ENCODE measurements at places on chromosomes 7 and 10. TPM values are rescaled to one million over a fixed set of nuclear protein-coding genes. Genes with fewer than 3 reads are reported as not detected.

Gene VSIR
- total RNA-seq: 115 TPM

Gene GRM8
- 0.11 TPM for total RNA-seq

Gene AMZ1
- total RNA-seq: 0.39 TPM

Gene CARD11
- 0.99 TPM for total RNA-seq

Gene ZCCHC24
- total RNA-seq: 156 TPM

- no peaks in the 10 kb centered on the region for H3K36me3 ChIP-seq
- DNase-seq: no peak
- peaks cover 3% of the 10 kb centered on the region for H3K4me1 ChIP-seq
- no peaks in the 10 kb centered on the region for H3K27me3 ChIP-seq
- no peak overlapping the region for H3K27ac ChIP-seq
- H3K4me3 ChIP-seq: no peak overlapping the region
Observed at GRCh38 chr7:73909051-73909941, 48.3 kb downstream of the TMEM270 start.

DNA sequence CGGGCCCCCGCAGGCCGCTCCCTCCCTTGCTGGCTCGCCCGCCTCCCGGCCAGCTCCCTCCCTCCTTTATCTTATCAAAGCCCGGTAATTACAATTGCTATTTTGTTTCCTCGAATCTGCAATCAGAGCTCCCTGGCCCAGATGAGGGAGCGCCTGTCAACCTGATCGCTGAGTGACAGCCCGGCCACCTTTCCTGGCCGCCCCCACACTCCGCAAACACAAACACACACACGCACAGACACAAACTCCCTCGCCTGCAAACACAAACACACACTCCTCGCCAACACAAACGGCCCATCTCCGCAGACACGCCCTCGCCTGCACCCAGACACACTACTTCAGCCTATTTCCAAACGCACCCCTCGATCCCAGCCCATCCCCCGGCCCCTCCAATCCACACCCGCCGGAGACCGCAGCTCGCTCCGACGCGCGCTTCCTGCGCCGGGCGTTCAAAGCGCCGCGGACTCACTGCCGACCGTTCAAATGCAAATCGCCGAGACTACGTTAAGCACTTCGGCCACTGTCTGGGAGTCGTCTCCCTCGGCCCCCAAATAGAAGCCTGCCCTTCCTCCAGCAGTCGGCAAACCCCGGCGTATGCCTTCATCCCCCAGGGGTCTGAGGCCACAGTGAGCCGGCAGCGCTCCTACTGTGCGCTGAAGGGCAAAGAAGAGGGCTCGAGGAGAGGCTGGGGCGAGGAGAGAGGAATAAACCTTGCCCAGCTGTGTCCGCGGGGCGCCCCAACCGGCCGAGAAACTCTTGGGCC is 3.0 kb upstream of the FGF8 start:
- peaks cover 81% of the 10 kb centered on the region for H3K4me1 ChIP-seq
- H3K27ac ChIP-seq: no peak overlapping the region
- no peak for DNase-seq
- no peaks in the 10 kb centered on the region for H3K36me3 ChIP-seq
- H3K27me3 ChIP-seq: peaks cover 41% of the 10 kb centered on the region
- peak overlapping the region; percentile 59 for H3K4me3 ChIP-seq

DNA sequence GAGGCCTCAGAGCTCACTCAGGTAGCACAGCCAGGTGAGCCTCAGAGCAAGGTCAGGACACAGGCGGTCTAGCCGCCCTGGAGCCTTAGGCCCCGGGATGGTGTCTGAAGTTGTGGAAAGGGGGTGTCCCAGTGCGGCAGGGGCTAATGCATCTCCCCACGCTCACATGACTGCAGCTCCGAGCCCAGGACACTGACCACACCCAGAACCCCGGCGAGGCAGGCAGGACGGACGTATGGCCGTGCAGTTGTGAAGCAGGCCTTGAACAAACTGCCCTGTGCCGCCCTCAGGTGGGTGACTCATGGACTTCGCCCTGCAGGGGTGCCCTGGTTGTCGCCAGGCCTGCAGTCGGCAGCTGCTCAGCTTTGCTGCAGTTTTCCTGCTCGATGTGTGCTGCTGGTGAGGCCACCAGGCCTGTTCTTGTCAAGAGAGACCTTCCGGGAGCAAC is 5.0 kb upstream of the PRKAR1B start:
- no peak for DNase-seq
- peaks cover 37% of the 10 kb centered on the region for H3K36me3 ChIP-seq
- peak overlapping the region; percentile 23 for H3K27ac ChIP-seq
- peaks cover 36% of the 10 kb centered on the region for H3K4me1 ChIP-seq
- H3K4me3 ChIP-seq: no peak overlapping the region

GRCh38 chr7:24341691-24342413 is 57.9 kb downstream of the NPY start:
- H3K36me3 ChIP-seq: no peaks in the 10 kb centered on the region
- H3K4me1 ChIP-seq: no peaks in the 10 kb centered on the region
- no peaks in the 10 kb centered on the region for H3K27me3 ChIP-seq

DNA sequence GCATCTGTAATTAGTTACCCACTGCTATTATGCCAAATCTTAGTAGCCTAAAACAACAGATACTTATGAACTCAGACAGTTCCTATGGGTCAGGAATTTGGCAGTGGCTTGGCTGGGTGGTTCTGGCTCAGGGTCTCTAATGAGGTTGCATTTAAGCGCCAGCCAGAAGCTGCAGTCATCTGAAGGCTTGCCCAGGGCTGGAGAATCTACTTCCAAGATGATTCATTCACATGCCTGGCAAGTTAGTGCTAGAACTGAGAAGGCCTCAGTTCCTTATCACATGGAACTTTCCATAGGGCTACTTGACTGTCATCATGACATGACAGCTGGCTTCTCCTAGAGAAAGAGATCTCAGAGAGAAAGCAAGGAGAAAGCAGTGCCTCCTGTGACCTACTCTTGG is 121.3 kb downstream of the AVL9 start:
- no peak overlapping the region for H3K27ac ChIP-seq
- H3K4me1 ChIP-seq: no peaks in the 10 kb centered on the region
- H3K27me3 ChIP-seq: no peaks in the 10 kb centered on the region

GRCh38 chr10:20117471-20117870 is 301.2 kb downstream of the PLXDC2 start:
- no peaks in the 10 kb centered on the region for H3K36me3 ChIP-seq
- no peak for DNase-seq
- no peak overlapping the region for H3K27ac ChIP-seq
- H3K27me3 ChIP-seq: no peaks in the 10 kb centered on the region
- H3K4me3 ChIP-seq: no peak overlapping the region
- H3K4me1 ChIP-seq: no peaks in the 10 kb centered on the region

GRCh38 chr7:422886-423225 is 96.8 kb downstream of the PDGFA start:
- peaks cover 15% of the 10 kb centered on the region for H3K4me1 ChIP-seq
- no peak for DNase-seq
- H3K27me3 ChIP-seq: peaks cover 32% of the 10 kb centered on the region
- H3K27ac ChIP-seq: no peak overlapping the region
- no peaks in the 10 kb centered on the region for H3K36me3 ChIP-seq
- no peak overlapping the region for H3K4me3 ChIP-seq

GRCh38 chr10:55509168-55509567 is 708.1 kb upstream of the PCDH15 start:
- H3K36me3 ChIP-seq: no peaks in the 10 kb centered on the region
- no peak overlapping the region for H3K4me3 ChIP-seq
- H3K27me3 ChIP-seq: no peaks in the 10 kb centered on the region
- no peaks in the 10 kb centered on the region for H3K4me1 ChIP-seq
- no peak overlapping the region for H3K27ac ChIP-seq
- DNase-seq: no peak

- DNase-seq: no peak
- no peak overlapping the region for H3K4me3 ChIP-seq
- no peaks in the 10 kb centered on the region for H3K27me3 ChIP-seq
- no peak overlapping the region for H3K27ac ChIP-seq
Observed at GRCh38 chr7:9082203-9082602, 648.8 kb downstream of the NXPH1 start.

- peaks cover 19% of the 10 kb centered on the region for H3K4me1 ChIP-seq
- H3K36me3 ChIP-seq: no peaks in the 10 kb centered on the region
- no peaks in the 10 kb centered on the region for H3K27me3 ChIP-seq
- no peak for DNase-seq
- no peak overlapping the region for H3K4me3 ChIP-seq
Observed at GRCh38 chr10:43200538-43201390, 62.5 kb downstream of the CSGALNACT2 start.

DNA sequence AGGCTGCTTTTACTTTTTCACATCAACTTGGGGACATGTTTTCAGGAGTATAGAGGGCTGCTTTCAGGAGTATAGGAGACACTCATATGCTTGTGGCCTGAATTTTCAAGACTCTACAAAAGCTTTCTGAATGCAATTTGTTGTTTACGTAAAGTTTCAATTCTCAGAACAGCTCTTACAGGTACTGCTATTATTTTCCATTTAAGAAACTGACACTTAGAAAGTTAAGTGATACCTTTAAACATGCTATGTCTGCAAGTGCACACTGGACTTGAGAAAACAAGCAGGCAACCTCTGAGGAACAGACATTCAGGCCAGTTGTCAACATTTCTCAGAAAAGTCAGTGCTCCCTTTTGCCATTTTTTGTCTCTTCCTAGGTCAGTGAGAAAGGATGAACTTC is 70.0 kb upstream of the PHYHIPL start:
- no peak overlapping the region for H3K4me3 ChIP-seq
- no peaks in the 10 kb centered on the region for H3K27me3 ChIP-seq
- H3K36me3 ChIP-seq: no peaks in the 10 kb centered on the region
- no peak for DNase-seq
- H3K4me1 ChIP-seq: peaks cover 14% of the 10 kb centered on the region

GRCh38 chr10:16675334-16675733 is 141.9 kb downstream of the RSU1 start:
- no peaks in the 10 kb centered on the region for H3K4me1 ChIP-seq
- H3K36me3 ChIP-seq: no peaks in the 10 kb centered on the region
- H3K27ac ChIP-seq: no peak overlapping the region
- no peaks in the 10 kb centered on the region for H3K27me3 ChIP-seq
- DNase-seq: no peak
- H3K4me3 ChIP-seq: no peak overlapping the region

Data from esophagus muscularis mucosa (tissue), 4 donors.